H1 (cell line): ENCODE measurements at places on chromosomes 5 and 9.

DNA sequence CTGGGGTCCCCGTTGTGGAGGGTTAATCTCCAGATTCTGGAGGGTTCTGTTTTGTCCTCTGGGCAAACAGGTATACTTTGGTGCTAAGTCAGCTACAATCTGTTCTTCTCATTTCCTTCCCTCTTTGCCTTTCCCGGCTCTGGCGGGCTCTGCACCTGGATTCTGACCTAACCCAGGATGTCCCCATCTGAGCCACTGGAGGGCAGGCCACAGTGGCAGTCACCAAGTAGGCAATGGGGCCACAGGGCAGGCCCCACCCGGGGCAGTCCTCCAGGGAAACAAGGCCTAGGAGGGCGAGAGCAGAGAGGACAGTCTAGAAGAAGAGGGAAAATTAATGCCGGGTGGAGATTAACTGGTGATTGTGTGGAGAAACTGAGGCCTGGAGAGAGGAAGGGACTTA, 40.4 kb upstream of the HRH2 start:
- DNase-seq: peak; percentile 57

DNA sequence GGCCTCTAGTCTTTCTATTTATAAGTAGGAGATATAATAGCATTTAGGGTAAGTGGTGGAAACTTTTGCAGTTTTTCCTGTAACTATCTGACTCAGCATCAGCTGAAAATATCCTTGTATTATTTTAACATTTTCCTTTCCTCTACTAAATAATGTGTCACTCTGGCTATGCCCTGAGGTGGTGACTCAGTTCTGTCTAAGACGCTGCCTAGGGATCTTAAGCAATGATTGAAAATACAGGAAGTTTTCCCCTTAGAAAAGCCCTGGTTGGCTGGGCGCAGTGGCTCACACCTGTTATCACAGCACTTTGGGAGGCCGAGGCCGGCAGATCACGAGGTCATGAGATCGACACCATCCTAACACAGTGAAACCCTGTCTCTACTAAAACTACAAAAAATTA, 9.3 kb upstream of the EDIL3 start:
- DNase-seq: no peak

DNA sequence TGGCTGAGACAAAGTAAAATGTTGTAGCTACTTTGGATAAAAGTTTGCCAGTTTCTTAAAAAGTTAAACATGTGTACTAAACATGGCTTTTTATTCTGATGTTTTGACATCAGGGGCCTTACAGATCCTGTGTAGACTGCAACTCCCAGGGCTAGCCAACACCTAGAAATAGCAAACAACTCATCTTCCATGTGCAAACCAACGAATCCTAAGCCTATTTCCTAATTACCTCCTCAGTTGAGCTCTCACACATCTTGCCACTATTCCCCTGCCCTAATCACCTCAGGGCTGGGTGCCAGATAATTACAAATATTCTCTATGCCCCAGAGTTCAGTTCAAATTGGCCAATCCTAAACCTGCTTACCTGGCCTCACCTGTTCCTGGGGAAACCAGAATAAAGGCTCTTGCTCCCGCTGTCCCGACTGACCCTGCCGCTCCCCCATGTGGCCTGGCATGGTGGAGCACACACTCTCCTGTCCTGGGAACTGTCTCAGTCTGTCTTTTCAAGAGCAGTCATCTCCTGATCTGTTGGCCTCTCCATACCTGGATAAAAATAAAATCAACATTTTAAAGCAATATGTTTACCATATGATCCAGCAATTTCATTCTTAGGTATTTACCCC, 37.1 kb upstream of the FAM169A start:
- peak; percentile 71 for DNase-seq

GRCh38 chr5:151420127-151420526, 27.3 kb upstream of the SLC36A1 start:
- DNase-seq: no peak

DNA sequence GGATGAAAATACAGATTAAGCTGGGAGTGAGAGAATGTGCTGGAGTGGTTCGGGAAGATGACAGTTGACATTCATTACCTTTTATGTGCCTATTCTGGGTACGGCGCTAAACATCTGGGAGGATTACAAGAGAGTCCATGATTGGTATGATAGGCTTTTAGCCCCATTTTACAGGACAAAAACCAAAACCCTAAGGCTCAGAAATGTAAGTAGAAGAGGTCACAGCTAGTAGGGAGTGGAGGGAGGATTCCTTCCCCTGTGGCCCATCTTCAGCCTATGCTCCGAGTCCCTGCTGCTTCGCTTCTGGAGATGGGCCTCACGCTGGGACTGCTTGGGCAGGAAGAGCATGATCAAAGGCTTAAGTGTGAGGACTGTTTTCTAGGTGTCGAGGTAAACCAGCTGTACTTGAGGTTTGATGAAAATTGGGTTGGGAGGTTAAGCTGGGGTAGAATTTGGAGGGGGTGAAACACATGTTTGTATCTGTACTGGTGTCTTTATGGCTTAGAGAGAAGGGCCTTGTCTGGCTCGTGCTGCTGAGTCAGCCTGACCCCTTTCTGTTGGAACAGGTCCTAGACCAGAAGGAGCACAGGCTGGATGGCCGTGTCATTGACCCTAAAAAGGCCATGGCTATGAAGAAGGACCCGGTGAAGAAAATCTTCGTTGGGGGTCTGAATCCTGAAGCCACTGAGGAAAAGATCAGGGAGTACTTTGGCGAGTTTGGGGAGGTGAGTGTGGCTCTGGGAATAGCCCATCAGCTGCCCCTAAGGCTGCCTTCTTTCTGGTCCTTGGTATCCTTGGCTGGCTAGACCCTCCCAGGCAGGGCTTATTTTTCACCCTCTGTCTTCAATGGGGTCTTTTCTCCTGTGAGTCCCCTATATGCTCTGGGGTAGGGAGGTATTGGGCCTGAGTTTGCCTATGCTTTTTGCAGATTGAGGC, 2.1 kb downstream of the HNRNPAB start:
- no peak for DNase-seq

- DNase-seq: no peak
These were observed 85.2 kb downstream of the MUSK start for GRCh38 chr9:110753731-110754231.

DNA sequence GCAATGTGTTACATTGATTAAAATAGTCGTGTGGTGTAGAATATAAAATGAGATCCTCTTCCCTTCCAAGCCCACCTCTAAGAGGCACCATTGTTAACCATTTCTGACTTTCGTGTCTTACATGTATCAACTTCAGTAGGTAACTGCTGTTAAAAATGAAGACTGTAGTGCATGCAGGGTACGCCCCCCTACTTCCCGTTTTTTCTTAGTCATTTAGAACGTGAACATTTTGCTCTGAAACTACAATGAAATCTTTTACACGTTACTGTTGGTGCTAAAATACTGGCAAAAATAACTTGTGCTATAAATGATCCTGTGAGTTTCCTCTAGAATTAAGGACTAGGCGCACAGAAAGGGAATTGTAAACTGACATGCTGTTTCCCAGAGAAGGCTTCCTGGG, 41.5 kb downstream of the WNK2 start:
- no peak for DNase-seq

DNA sequence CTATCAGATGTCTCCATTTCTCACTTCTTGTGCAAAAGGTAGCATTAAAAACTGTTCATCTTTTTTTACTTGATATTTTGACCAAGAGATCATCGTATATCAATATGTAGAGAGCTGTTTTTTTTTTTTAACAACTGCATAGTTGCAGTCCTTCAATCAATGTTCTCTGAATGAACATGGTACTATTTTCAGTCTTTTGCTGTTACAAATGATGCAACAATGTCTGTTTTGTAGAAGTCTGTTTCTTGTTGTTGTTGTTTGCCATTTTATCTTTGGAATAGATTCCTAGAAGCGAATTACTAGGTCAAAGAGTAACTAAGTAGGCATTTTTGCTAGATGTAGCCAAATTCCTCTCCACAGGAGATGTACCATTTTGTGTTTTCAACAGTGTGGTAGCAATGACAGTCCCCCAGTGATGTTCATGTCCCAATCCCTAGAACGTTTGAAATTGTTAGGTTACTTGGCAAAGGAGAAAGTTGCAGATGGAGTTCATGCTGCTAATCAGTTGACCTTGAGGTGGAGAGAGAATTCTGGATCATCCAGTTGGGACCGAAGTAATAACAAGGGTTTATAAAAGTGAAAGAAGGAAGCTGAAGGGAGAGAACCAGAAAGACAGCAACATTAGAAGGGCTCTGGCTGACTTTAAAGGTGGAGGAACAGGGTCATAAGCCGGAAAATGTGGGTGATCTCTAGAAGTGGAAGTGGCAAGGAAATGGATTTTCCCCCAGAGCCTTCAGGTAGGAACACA, 6.3 kb downstream of the MTREX start:
- DNase-seq: no peak

GRCh38 chr5:113293068-113293974, 141.5 kb downstream of the TSSK1B start:
- DNase-seq: no peak

- DNase-seq: no peak
These were observed 240.6 kb upstream of the MAP3K1 start for GRCh38 chr5:56574778-56575177.

DNA sequence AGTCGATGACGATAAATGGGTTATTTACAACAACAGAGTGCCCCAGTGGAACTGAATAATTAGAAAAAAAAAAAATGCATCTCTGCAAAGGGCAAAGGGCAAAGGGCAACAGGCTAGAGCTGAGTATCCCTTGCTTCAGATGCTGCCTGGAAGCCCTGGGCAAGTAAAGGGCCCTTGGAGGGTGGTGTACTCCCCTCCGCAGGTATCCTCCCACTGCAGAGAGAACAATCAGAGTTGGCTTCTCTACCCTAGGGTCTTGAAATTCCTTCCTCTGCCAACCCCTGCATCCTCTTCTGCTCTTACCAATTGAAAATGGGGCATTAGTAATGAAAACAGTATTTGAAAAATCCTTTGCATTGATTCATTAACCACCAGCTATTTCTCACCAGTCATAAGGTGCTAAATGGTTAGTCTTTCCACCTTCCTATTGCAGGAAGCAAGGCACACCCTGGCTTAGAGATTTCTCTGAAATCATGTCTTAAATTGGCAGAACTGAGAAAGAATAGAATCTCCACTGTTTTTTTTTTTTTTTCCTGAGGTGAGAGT, 122.6 kb downstream of the SEMA6A start:
- no peak for DNase-seq
